ENCODE measurements at places on chromosomes 2 and 18. TPM values are rescaled to one million over a fixed set of nuclear protein-coding genes. Genes with fewer than 3 reads are reported as not detected.

GRCh38 chr18:26271917-26272549 lies 45.8 kb downstream of the TAF4B start:
- no peak for DNase-seq

GRCh38 chr18:25019931-25020330 lies 332.0 kb downstream of the ZNF521 start:
- no peak for DNase-seq

GRCh38 chr2:1141079-1141478 lies 190.4 kb downstream of the SNTG2 start:
- no peak for DNase-seq

DNA sequence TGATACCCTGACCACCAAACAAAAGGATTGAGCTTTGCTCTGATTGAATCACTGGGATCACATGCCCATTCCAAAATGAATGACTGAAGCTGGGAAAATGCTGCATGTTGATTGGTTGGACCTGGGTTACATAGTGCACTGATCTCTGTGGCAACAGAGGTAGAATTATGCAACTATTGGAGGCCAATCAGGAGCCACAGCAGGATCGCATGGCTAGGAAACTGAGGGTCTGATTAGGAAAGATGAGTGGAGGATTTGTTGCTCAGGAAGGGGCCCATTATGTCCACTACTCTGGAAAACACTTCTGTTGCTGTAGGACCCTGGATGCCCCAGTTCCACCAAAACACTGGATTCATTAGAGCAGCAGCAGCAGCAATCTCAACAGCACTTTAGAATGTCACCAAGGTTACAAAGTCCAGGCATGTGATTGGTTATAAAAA lies 25.9 kb upstream of the SGPP2 start:
- no peak for DNase-seq

GRCh38 chr2:133287709-133288108 lies 280.6 kb downstream of the NCKAP5 start:
- DNase-seq = no peak

- no peak for DNase-seq
Observed at GRCh38 chr2:201496785-201497184, 45.2 kb downstream of the STRADB start.

SMC6 gene
- 13.8 TPM for total RNA-seq

Measured in posterior vena cava (tissue), 2 donors.